KBM-7 (cell line): ENCODE measurements at places on chromosomes 5 and 9.
A peak's percentile ranks its signal among the peaks of the same experiment; 100 is the strongest.

GRCh38 chr5:126855266-126855665 lies 78.3 kb downstream of the LMNB1 start:
- DNase-seq = no peak

DNA sequence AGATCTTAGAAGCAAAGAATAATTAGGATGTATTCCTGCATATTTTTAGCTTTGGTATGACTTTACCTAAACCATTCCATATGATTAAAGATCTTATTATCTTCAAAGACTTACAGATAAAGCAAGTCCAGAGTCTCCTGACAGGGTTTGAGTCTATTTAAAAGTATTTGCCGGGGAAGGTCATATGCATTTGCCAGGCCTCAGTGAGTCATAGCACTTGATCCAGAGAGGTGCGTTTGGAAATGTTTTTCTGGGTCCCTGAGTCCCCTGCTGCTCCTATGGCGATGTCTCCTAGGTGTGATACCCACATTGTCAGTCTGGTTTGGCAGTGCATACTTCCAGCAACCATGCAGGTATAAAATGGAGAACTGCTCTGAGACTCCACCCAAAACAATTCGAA lies 217.0 kb downstream of the FBXL7 start:
- no peak for DNase-seq

GRCh38 chr5:29896646-29897045 lies 1296.8 kb upstream of the CDH6 start:
- DNase-seq = no peak

DNA sequence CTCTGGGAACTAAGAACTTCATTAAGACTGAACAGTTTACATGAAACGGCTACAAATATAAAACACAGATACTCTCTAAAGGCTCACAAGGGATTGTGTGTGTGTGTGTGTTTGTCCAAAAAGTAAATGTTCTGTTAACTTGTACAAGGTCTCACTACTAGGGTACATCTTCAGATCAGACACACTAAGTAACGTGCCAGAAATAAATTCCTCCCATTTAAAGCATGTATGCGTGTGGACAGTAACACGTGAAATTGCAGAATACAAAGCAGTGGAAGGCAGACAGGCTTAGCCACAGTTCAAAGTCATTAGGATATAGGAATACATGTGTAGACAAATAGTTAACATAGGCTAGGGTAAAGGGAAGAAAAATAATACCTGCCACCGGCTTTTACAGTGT lies 1.8 kb downstream of the BNC2 start:
- no peak for DNase-seq

DNA sequence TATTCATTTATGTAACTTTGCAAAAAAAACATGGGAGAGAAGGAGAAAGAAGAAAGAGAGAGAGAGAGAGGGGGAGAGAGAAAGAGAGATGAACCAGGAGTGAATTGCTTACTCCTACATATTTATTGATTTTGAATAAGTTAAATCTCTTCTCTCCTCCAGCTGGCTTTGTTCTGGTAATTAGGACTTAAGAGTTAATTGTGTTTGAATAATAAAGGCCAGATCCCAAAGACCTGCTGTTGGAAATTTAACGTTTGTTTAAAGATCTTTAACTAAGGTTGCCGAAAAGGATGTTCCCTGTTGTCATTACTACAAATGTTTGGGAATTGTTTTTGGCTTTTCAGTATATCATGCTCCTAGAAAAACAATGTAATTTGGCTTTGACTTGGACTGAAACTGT lies 473.0 kb downstream of the TUSC1 start:
- no peak for DNase-seq

DNA sequence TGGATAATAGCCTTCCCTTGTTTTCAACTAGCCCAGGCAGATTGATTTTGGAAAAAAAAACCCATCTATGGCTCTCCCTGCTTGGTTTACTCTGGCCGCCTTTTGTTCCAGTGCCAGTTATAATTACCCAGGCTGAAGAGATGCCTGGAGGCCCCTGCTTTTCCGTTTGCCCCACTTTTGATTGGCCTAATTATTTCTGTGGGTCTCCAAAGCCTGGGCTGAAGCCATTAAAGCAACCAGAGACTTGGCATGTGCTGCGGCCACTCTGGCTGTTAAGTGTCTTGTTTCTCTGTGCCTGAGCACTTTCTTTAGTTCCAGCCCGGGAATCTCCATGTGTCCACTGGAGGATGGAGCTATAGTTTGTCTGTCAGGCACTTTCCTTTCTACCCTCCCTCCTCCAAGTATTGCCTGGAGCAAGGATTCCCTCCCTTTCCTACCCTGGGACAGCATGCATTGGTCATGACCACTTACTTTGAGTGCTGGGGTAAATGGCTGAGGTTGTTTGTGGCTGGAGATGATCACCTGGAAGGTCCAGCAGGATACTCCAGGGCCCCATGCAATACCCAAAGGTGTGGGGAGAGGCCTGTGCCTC lies 105.1 kb upstream of the CTSL start:
- DNase-seq = no peak

DNA sequence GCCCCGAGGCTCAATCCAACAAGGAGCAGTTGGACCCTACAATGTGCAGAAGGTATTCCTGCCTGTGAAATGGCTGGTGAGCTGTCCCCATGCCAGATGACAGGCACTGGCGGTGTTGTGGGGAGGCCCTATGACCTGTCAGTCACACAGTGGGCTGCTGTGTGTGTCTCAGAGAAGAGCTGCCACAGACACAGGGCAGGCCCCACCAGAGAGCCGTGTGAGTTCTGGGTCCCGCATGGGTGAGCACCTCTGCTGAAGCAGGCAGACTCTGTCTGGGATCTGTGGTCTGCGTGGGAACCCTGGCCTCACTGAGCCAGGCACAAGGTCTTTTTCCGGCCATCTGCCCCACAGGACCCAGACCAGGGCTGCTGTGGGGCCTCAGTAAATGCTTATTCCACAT lies 37.3 kb upstream of the PITX1 start:
- DNase-seq = no peak

DNA sequence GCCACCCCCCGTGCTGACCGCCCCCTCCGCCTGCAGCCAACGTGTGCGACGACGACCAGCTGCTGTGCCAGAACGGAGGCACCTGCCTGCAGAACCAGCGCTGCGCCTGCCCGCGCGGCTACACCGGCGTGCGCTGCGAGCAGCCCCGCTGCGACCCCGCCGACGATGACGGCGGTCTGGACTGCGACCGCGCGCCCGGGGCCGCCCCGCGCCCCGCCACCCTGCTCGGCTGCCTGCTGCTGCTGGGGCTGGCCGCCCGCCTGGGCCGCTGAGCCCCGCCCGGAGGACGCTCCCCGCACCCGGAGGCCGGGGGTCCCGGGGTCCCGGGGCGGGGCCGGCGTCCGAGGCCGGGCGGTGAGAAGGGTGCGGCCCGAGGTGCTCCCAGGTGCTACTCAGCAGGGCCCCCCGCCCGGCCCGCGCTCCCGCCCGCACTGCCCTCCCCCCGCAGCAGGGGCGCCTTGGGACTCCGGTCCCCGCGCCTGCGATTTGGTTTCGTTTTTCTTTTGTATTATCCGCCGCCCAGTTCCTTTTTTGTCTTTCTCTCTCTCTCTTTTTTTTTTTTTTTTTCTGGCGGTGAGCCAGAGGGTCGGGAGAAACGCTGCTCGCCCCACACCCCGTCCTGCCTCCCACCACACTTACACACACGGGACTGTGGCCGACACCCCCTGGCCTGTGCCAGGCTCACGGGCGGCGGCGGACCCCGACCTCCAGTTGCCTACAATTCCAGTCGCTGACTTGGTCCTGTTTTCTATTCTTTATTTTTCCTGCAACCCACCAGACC lies 80.2 kb downstream of the NTNG2 start:
- DNase-seq = peak; percentile 86

GRCh38 chr5:58440901-58441460 lies 18.9 kb downstream of the PLK2 start:
- no peak for DNase-seq

- no peak for DNase-seq
Measured at GRCh38 chr9:120759755-120760400, 33.3 kb downstream of the FBXW2 start.

DNA sequence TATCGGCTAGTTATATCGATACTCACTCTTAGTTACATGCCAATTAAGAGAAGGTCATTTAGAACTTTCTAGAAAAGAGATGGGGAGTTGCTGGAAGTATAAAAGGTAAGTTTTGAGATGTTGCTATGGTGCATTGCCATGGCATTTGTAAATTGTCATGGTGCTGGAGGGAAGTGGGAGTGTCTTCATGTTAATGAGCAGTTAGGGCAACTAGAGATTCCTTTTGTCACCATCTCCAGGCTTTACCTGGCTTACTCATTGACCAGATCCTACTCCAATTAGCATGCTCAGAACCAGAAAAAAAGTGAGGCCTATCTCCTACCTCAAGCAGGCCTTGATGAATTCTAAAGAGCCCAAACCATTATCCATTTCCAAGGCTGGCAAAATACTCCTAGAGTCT lies 82.8 kb downstream of the PRR16 start:
- no peak for DNase-seq

DNA sequence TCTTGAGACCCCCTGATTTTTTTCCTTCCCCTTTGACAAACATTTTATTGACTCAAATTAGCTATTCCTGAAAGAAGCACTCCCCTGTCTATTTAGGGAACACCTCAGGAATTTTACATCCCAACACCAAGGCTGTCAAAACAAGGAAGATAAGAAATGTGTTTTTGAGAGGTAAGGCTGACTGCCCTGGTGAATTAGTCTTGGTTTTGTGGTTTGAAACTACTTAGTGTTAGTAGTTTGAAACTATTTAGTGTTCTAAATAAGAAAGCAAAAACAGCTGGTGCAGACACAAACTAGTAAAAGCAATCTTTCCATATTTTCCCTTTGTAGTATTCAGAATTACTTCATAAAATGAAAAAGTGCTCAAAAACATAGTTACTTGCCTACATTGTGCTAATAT lies 120.7 kb downstream of the PCSK1 start:
- DNase-seq = no peak

DNA sequence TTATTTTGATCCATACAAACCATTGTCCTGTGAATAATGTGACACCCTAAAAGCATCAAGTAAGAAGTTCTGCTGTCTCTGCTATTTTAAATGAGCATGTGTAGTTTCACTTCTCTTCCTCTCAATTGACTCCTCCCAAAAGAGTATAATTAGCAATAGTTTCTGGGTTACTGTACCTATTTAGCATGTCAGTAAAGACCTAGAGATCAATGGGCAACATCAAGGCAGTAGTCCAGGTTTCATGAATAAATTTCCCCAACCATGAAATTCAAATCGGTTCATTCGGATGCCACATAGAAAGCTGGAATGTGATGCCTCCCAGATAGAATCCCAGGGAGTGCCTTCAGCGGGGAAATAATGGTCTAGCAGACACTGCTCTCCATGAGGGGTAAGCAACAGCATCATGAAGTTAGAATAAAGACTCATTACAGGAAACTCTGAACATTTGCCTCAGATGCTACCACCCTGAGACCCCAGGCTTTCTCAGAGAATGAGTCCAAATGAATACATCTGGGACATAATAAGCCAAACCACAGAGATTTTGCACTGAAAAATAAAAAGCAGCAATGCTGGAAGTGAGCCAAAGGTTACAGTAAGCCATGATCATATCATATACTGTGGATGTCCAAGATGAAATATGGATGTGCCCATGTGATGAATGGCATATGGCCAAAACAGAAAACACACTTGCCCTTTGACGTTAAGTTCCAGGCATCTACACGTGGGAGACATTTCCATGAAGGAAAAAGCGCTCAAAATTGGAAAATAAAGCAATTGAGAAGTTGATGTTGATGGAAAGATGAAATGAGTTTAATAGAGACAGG lies 1107.0 kb upstream of the SEMA6A start:
- no peak for DNase-seq

- peak; percentile 1 for DNase-seq
Measured at GRCh38 chr5:74976651-74977050, 75.7 kb downstream of the GCNT4 start.

- DNase-seq = no peak
Measured at GRCh38 chr5:119896826-119897536, 267.6 kb downstream of the FAM170A start.

DNA sequence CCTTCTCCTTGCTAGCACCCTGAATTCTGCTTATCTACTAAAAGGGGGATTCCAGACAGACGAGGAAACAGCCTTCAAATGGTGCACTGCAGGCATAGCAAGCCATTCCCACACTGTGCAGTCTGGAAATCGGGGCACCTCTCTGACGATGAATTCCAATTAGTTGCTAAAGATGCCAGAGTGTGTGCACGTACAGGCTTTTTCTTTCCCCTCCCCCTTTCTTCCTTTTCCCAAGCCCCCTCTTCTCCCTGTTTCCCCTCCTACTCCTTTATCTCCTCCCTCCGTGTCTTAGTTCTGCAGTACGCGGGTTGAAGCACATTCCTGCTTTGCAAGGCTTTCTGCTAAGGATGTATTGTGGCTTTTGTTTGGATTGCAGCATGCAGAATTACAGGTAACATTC lies at the start of gene GPR21:
Gene GPR21, plus strand, starts transcription at position 316 of the 400 bp plus-strand sequence. CDS start 900 bp downstream, outside the sequence.
- no peak for DNase-seq

GRCh38 chr5:52665559-52665958 lies 122.2 kb upstream of the ITGA1 start:
- no peak for DNase-seq

GRCh38 chr5:88489364-88489763 lies 220.7 kb upstream of the TMEM161B start:
- DNase-seq = no peak

DNA sequence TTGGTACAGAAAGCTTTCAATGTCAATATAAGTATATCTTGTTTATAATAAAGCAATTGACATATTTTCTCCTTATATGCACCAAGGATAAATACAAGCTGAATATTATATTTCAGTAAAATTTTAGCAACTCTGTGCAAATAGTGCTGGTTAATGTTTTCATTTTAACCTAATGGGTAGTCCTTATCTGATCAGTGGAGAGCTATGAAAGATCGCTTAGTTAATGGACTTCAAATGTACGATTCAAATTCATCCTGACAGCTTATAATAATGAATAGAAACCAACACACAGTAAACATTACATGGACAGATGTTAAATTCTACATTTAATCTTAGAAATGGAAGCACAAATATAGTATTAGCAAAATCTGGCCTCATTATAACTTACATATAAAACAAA lies 1495.2 kb upstream of the C9orf72 start:
- no peak for DNase-seq

- no peak for DNase-seq
Measured at GRCh38 chr9:136210276-136210675, 5.3 kb upstream of the LHX3 start.

- no peak for DNase-seq
Measured at GRCh38 chr9:126050605-126050990, 276.0 kb upstream of the MVB12B start.

DNA sequence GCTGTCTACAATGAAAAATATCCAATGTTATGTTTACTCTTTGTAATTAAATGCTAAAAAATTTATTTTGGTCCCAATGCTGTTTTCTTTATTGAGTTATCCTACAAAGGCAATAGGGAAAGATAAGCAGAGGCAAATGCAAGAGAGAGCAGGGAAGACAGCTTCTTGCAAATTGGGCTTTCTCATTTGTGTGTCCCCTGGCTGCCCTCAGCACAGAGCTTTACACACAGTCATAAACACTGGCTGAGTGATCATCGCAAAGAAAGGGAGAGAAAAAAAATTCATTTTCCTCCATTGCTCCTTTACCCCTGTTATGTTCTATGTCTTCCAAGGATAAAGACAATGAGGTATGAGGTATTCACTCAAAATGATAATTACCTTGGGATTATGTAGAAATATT lies 2.3 kb upstream of the TSSK1B start:
- DNase-seq = no peak
